ENCODE measurements at places on chromosomes 1 and 21.

DNA sequence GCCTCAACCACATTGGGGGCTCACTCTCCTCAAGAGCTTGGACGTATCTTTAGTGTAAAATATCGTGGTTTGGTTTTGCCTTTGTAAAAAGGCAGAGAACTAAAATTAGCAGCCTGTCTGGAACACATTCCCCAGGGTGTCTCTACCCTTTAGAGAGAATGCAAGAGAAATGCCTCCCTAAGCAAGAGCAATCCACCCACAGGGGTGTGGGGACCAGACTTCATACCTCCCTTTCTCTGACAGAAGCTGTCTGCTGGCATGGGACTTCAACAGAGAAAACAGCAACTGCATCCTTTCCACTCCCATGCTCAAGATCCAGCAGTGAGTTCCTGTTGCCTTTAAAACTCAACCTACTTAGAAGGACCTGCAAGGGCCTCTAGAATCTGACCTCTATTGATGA lies 27.9 kb upstream of the TNR start:
- no peak for DNase-seq

GRCh38 chr1:39509360-39510009 lies 18.0 kb downstream of the BMP8A start:
- peak; percentile 65 for DNase-seq

- DNase-seq: no peak
Measured at GRCh38 chr1:66758241-66758755, 6.0 kb downstream of the DYNLT5 start.

GRCh38 chr21:40766381-40766780 lies 80.6 kb downstream of the DSCAM start:
- DNase-seq: no peak

DNA sequence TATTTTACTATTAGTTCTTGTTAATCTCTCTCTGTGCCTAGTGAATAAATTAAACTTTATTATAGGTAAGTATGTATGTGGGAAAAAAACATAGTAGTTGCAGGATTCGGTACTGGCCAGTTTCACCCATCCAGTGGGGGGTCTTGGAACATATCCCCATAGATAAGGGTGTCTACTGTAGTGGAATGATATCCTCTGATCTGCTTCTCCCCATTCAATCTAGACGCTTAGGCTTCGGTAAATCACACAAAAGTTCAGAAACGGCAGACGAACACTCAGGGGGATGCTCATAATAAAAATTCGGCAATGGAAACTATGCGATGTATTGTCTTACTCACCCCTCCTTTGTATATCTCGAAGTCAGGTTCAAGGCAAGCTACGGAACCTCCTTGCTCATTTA lies 232.9 kb upstream of the COA6 start:
- DNase-seq: no peak

- DNase-seq: peak; percentile 81
Measured at GRCh38 chr1:31064718-31065309, 703 bp downstream of the PUM1 start.

DNA sequence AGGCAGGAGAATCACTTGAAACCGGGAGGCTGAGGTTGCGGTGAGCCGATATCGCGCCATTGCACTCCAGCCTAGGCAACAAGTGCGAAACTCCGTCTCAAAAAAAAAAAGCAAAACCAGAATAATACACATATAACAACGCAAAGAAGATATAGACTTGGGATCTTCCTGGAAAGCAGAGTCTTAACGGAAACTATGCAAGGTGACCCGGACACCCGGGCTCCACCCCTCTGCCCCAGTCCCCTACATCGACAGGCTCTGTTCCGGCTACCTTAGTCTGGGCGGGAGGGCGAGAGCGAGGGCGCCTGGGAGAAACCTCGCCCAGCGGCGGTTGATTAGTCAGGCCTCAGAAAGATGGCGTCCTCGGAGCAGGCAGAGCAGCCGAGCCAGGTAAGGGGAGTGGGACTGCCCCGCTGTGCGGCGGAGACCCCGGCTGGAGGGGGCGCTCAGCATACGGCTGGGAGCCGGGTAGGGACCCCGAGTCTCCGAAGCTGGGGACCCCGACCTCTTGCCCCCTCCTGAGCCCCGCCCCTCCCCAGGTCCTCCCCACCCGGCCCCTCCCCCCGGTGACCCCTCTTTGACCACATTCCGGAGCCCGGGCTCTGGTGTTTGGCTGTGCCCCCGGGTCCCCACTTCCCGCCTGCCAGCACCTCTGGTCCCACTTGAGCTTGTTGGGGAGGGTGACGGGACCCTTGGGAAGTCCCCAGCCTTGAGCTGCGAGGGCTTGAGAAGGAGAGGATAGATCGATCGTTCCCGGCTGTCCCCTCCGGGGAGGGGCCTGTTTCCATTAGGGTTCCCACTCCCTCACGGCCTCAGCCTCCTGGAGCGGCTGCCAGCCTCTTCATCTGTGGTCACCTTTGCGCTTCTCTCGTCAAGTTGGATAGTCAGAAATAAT lies at the start of gene PEX14:
Gene PEX14, plus strand, starts transcription at position 338 of the 895 bp plus-strand sequence. Its CDS starts 17 bp downstream, at position 355.
- peak; percentile 96 for DNase-seq

DNA sequence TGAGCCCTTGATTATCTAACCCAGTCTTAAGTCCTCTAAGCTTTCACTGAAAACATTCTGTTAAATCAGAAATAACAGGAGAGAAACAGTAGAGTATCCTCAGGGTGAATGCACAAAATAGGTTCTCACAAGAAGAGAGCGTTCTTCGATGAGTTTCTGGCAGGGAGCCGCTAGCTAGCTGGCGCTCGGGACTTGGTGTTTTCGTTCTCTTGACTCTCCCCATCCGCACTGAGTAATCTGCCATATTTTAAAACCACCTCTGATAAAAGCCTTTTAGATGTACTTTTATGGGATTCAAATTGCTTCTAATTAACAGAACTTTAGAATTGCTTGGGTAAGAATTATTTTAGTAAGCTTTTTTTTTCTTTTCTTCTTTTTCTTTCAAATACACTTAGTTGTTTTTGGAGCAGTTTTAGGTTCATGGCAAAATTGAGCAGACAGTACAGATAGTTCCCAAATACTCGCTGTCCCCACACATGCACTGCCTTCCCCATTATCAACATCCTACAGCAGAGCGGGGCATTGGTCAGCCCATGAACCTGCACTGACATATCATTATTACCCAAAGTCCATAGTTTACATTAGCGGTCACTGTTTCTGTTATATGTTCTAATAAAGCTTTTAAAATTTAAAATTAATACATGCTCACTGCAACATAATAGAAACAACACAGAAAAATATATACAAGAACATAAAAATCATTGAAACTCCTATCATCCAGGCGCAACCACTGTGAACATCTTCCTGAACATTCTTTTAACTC lies 35.4 kb downstream of the PRDM2 start:
- DNase-seq: no peak

GRCh38 chr1:203506858-203507626 lies 13.1 kb downstream of the OPTC start:
- no peak for DNase-seq

DNA sequence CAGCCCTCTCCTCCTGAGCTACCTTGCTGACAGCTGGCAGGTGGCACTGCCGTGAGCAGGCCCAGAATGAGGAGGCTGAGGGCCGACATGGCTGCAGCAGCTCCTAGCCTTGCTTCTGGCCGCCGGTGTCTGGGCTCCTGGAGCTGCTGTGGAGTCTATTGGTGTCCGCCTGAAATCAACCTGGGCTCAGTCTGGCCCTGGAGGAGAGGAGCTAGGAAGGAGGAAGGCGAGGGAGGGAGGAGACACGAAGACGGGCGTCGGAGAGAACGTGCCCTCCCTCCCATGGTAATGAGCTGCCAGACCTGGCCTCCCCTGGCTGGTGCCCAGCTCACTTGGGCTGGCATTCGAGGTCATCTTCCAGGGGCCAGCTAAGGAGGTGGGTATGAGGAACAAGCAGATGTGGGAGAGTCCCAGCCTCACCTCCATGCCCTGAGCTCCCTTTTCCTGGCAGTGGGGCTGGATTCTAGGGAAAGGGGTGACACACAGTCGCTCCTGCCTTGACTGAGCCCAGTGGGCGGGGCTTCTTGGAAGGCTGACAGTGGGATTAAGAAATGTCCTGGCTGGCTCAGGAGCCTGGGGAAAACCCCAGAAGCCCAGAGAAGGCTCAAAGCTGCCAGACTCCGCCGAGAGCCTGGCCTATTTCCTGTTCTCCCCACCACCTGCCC lies at the start of gene PDZK1IP1:
Gene PDZK1IP1, minus strand, starts transcription at position 193 of the 665 bp plus-strand sequence. Its CDS starts 104 bp downstream, at position 89.
- DNase-seq: no peak

DNA sequence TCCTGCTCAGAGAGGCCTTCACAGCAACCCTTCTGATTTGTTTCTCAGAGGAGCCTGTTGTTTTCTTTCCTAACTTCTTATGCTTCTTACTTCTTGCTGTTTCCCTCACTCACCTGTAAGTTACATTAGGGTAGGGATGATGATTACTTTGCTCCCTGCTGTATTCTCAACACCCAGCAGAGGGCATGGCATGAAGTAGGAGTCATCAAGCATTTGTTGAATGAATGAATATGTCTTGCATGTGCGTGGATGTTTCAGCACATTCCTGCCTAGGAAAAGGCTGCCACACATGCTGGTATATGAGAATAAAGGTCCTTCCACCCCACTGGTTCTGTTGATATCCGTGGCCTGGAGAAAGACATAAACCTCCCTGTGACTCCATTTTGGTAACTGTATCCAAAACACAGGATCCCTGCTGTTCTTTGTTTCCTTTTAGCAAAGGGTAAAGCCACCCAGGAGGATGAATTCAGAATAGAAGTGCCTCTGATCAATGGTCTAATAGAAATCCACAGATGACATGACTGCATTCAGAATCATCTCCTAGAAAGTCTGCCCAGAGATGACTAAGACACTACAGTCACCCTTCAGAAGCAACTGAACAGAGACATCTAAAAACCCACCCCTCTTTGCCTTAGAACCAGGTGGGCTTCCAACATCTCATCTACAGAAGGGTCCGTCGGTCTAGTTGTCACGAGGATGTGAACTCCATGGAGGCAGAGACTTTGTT lies 168.8 kb downstream of the ZSCAN20 start:
- no peak for DNase-seq

- DNase-seq: no peak
Measured at GRCh38 chr1:30713311-30713710, 10.1 kb downstream of the MATN1 start.

- DNase-seq: peak; percentile 66
Measured at GRCh38 chr1:61332196-61332753, 249.9 kb downstream of the NFIA start.

DNA sequence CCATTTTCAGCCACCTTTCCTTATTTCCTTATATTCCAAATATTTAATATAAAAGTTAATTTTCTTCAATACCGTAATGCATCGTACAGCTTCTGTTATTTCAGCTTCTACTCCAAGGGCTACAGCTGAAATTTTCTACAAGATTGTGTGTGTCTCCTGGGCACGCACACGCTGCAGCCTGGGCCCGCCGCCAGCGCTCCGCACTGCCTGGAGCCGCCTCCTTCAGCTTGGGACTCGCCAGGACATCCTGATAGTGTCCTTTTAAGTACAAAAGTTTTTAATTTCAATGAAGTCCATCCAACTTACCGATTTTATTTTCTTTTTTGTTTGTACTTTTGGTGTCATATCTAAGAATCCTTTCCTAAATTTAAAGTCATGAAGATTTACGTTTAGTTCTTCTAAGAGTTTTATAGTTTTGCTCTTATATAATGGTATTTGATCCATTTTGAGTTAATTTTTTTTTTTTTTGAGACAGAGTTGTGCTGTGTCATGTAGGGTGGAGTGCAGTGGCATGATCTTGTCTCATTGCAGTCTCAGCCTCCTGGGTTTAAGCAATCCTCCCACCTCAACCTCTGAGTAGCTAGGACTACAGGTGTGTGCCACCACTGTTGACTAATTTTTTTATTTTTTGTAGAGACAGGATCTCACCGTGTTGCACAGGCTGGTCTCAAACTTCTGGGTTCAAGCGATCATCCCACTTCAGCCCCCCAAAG lies 82.8 kb downstream of the AXDND1 start:
- DNase-seq: no peak

DNA sequence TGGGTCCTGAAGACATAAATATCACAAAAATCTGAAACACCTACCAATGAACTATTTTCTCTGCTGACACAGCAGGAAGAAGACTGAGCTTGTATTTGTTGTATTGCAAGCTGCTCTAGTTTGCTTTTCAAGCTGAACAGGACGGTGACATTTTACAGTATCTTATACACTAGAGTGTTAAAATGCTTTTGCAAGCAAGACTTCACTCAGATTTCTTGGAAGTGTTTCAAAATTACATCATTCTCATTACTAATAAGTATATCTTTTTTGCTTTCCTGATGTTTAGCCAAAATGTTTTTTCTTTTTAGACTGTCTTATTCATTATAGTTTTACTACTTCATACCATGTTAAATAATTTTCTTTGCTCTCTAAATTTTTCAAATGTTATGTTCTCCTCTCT lies 427.1 kb upstream of the CXADR start:
- DNase-seq: no peak

DNA sequence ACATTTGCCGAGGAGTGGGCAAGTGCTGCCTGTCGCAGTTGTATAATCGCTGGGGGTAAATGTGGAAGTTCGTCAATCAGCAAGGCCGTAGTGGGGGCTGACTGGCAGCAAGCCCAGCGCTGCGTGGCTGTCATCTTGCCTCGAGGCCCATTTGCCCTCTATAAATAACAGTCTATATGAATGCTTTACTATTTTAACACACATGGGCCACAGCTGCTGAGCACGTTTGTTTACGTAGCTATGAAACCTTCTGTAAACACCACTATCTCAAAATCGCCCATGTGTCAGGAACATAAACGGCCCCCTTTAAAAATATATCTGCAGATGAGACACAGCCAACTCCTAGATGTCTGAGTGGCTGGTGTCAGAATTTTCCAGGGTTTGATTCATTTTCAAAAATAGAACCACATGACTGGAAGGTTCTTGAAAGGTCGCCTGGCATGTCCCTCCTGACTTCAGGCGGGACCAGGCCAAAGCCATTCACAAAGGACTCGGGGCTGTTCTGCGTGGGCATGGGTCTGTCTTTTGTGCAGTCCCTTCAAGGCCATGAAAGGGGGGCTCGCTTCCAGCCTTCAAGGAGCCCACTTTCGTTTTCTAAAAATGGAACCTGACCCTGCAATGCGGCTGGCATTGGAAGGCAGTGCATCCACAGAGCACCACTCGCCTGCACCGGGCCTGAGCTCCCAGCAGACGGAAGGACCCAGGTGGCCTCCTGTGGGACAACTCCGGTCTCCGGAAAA lies 205.5 kb downstream of the KCNJ6 start:
- no peak for DNase-seq

GRCh38 chr1:63124666-63125191 lies 197.6 kb upstream of the FOXD3 start:
- DNase-seq: no peak
